GM12878 (cell line): ENCODE measurements at places on chromosomes 11 and 22. TPM values are rescaled to one million over a fixed set of nuclear protein-coding genes. Genes with fewer than 3 reads are reported as not detected.
A peak's percentile ranks its signal among the peaks of the same experiment; 100 is the strongest.

GRCh38 chr11:77082838-77083565 lies 16.2 kb downstream of the CAPN5 start:
- H3K4me3 ChIP-seq, result no peak overlapping the region
- peaks cover 14% of the 10 kb centered on the region for H3K4me1 ChIP-seq

DNA sequence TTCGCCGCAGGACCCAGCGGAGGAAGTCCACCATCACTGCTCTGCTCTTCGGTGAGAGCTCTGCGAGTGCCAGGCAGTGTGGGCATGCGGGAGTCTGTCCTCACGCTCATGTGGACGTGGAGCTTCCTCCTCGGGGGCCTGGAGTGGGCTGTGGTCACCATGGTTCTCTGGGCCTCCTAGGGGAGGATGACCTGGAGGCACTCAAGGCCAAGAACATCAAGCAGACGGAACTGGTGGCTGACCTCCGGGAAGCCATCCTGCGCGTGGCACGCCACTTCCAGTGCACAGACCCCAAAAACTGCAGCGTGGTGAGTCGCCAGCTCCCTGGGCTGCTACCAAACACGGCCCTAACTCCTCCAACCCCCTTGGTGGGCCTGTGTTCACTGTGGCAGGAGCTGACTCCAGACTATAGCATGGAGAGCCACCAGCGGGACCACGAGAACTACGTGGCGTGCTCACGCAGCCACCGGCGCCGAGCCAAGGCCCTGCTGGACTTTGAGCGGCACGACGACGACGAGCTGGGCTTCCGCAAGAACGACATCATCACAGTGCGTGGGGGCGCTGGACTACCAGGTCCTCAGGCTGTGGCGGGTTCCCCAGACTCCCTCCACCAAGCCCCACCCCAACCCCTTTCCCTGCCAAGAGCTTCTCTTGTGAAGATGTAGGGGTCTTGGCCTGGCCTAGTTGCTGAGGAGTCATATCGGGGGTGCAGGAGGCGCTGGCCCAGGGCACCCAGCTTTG lies 36.8 kb downstream of the SGSM3 start:
- no peak overlapping the region for H3K4me3 ChIP-seq
- no peak for DNase-seq
- no peaks in the 10 kb centered on the region for H3K27me3 ChIP-seq
- no peak overlapping the region for H3K27ac ChIP-seq

- H3K36me3 ChIP-seq, result no peaks in the 10 kb centered on the region
- no peaks in the 10 kb centered on the region for H3K27me3 ChIP-seq
- H3K4me3 ChIP-seq, result no peak overlapping the region
- no peaks in the 10 kb centered on the region for H3K4me1 ChIP-seq
- no peak for DNase-seq
Measured at GRCh38 chr11:17171916-17172315, 35.9 kb downstream of the PIK3C2A start.

- DNase-seq, result no peak
- no peaks in the 10 kb centered on the region; the same call in 1 of the 2 replicates for H3K36me3 ChIP-seq
- peaks cover 25% of the 10 kb centered on the region for H3K4me1 ChIP-seq
- peak within 1 kb of the TSS; percentile 32; the same call in 1 of the 2 replicates for H3K27ac ChIP-seq
- no peaks in the 10 kb centered on the region for H3K27me3 ChIP-seq
Measured at GRCh38 chr22:23762842-23763578, at the start of gene C22orf15. C22orf15 (plus strand) TSS chr22:23762990; CDS start chr22:23763307, 317 bp downstream.

DNA sequence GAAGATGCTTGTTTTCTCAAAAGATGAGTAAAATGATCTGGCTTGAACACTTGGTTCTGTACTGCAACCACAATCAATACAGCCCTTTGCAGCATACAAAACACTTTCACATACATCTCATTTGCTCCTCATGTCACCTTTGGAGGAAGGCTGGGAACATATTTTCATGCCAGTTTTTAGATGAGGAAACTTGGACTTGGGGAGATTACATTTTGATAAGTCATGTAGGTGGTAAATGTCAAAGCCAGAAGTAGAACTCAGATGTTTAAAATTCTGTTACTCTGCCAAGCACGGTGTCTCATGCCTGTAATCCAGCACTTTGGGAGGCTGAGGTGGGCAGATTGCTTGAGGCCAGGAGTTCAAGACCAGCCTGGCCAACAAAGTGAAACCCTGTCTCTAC lies 121.8 kb downstream of the MICAL2 start:
- DNase-seq, result no peak
- no peak overlapping the region for H3K27ac ChIP-seq
- H3K4me1 ChIP-seq, result peaks cover 7% of the 10 kb centered on the region
- H3K4me3 ChIP-seq, result no peak overlapping the region
- H3K36me3 ChIP-seq, result no peaks in the 10 kb centered on the region

- H3K27me3 ChIP-seq, result no peaks in the 10 kb centered on the region
- DNase-seq, result no peak
- H3K4me3 ChIP-seq, result no peak overlapping the region
- H3K27ac ChIP-seq, result no peak overlapping the region
Measured at GRCh38 chr11:94218372-94218771, 86.0 kb upstream of the IZUMO1R start.

DNA sequence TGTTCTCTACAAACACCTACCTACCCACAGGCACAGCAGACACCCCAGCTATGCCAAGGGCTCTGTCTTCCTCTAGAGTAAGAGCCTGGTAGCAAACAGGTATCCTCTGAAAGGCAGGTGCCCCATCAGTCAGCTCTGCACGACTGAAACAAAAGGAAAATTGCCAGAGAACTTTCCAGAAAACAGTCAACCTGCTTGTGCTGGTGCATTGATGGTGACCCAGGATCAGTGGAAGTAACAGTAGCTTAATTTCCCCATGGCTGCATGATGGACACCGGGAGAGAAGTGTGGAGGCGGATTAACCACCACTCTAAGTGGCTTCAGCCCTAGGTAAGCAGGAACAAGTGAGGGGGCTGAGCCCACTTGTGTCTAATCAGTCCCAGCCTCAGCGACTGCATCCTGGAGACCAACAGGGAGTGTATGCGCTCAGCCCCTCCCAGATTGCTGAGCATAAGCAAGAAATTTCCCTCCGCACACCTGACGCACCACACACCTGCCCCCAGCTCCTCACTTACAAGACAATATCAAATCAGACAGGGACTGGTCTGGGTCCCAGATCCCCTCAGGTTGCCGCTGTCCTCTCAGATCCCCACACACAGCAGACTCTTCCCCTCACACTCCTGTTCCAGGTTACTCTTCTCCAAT lies 70.7 kb upstream of the IGLL5 start:
- H3K4me3 ChIP-seq, result no peak overlapping the region
- H3K36me3 ChIP-seq, result no peaks in the 10 kb centered on the region
- H3K4me1 ChIP-seq, result peaks cover 28% of the 10 kb centered on the region
- no peak overlapping the region for H3K27ac ChIP-seq

GRCh38 chr11:82523141-82523540 lies 210.5 kb downstream of the FAM181B start:
- H3K27ac ChIP-seq, result no peak overlapping the region
- H3K4me1 ChIP-seq, result no peaks in the 10 kb centered on the region
- no peak overlapping the region for H3K4me3 ChIP-seq
- DNase-seq, result no peak
- H3K36me3 ChIP-seq, result no peaks in the 10 kb centered on the region

GRCh38 chr11:105979997-105980703 lies 41.9 kb downstream of the MSANTD4 start:
- H3K27me3 ChIP-seq, result no peaks in the 10 kb centered on the region
- no peaks in the 10 kb centered on the region for H3K4me1 ChIP-seq
- no peak overlapping the region for H3K27ac ChIP-seq
- no peak for DNase-seq
- H3K36me3 ChIP-seq, result no peaks in the 10 kb centered on the region
- no peak overlapping the region for H3K4me3 ChIP-seq

- H3K27me3 ChIP-seq, result no peaks in the 10 kb centered on the region; the same call in 1 of the 2 replicates
- no peak overlapping the region for H3K27ac ChIP-seq
- H3K4me3 ChIP-seq, result no peak overlapping the region
- peaks cover 17% of the 10 kb centered on the region for H3K4me1 ChIP-seq
- no peaks in the 10 kb centered on the region for H3K36me3 ChIP-seq
- no peak for DNase-seq
Measured at GRCh38 chr11:76683161-76684095, 12.9 kb upstream of the LRRC32 start.

- H3K27ac ChIP-seq, result no peak overlapping the region
- no peaks in the 10 kb centered on the region for H3K36me3 ChIP-seq
- H3K4me1 ChIP-seq, result peaks cover 6% of the 10 kb centered on the region
- peak overlapping the region; percentile 82 for H3K4me3 ChIP-seq
- no peak for DNase-seq
Measured at GRCh38 chr11:122656073-122656630, 630 bp downstream of the UBASH3B start.

- H3K4me3 ChIP-seq, result no peak overlapping the region
- H3K27me3 ChIP-seq, result no peaks in the 10 kb centered on the region
- H3K4me1 ChIP-seq, result no peaks in the 10 kb centered on the region
- H3K27ac ChIP-seq, result no peak overlapping the region
- peaks cover 10% of the 10 kb centered on the region; the same call in 1 of the 2 replicates for H3K36me3 ChIP-seq
Measured at GRCh38 chr22:46905415-46905814, 143.0 kb downstream of the TBC1D22A start.

DNA sequence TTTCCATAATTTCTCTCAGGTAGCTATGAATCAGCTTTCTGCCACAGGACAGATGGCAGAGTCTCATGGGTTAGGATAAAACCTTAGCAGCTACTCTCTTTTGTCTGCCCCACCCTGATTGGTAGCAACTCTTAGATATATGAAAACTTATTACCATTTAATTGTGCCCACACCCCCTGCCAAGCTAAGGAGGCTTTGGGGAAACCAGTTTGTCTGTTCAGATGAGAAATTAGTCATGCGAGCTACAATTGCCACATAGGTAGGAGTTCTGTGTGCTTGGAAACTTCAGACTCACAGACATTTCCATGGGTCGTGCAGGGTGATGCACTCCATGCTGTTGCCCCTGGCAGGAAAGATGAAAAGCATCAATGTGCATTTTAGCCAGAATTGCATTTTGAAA lies 39.9 kb downstream of the CD44 start:
- no peak overlapping the region for H3K4me3 ChIP-seq
- H3K4me1 ChIP-seq, result peaks cover 19% of the 10 kb centered on the region
- no peak for DNase-seq
- H3K27me3 ChIP-seq, result no peaks in the 10 kb centered on the region
- peaks cover 12% of the 10 kb centered on the region for H3K36me3 ChIP-seq

GRCh38 chr11:125873881-125874555 lies 13.4 kb upstream of the HYLS1 start:
- H3K4me1 ChIP-seq, result no peaks in the 10 kb centered on the region
- no peak overlapping the region for H3K4me3 ChIP-seq
- no peak overlapping the region for H3K27ac ChIP-seq

DNA sequence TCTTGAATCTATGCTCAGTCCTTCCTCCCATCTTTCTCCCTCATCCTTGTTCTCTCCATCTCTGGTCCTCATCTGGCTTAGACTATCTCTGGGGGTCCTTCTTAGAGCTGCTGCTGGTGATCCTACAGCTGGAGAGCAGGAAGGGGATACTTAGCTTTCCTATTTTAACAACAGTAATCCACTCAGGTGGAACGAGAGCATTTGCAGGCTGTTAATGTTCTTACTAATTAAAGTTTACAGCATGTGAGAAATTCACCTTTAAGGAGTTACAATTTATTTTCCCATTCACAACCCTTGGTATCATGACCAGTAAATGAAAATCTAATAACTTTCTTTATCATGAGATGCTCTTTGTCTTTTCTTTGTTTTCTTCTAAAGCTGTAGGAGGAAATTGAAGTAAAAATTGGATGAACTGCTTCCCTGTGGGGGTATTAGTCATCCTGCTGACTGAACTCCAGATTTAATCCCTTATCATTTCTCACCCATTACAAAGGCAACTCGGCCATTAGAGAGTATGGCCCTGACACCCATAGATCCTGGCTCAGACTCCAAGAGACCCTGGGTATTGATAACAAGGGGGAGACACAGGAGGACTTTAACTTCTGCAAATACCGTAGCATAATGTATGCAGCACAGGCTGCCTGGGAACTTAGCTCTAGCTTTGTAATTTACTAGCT lies 37.6 kb upstream of the MTNR1B start:
- H3K36me3 ChIP-seq, result no peaks in the 10 kb centered on the region
- H3K27ac ChIP-seq, result no peak overlapping the region
- DNase-seq, result no peak
- H3K27me3 ChIP-seq, result no peaks in the 10 kb centered on the region

- no peaks in the 10 kb centered on the region for H3K27me3 ChIP-seq
- no peaks in the 10 kb centered on the region for H3K36me3 ChIP-seq
- DNase-seq, result no peak
- no peaks in the 10 kb centered on the region for H3K4me1 ChIP-seq
- no peak overlapping the region for H3K27ac ChIP-seq
Measured at GRCh38 chr22:32864596-32864995, 63.1 kb downstream of the TIMP3 start.

DNA sequence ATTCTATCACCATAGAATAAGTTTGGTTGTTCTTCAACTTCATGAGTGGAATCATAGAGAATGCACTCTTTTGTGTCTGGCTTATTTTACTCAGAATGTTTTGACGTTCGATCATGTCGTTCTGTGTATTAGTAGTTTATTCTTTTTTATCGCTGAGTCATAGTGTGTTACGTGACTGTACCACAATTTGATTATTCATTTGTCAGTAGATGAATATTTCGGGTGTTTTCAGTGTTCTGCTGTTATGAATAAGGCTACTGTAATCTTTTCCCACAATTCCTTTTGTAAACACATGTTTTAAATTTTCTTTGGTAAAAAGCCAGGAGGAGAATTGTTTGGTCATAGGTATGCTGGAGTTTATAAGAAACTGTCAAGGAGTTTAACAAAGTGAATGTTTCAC lies 279.9 kb upstream of the B3GAT1 start:
- H3K27ac ChIP-seq, result no peak overlapping the region
- H3K36me3 ChIP-seq, result no peaks in the 10 kb centered on the region
- no peaks in the 10 kb centered on the region; the same call in none of the 2 replicates for H3K27me3 ChIP-seq
- no peaks in the 10 kb centered on the region for H3K4me1 ChIP-seq
- DNase-seq, result no peak

GRCh38 chr11:356610-357009 lies 12.7 kb upstream of the B4GALNT4 start:
- no peak overlapping the region for H3K27ac ChIP-seq
- H3K4me1 ChIP-seq, result peaks cover 25% of the 10 kb centered on the region
- H3K27me3 ChIP-seq, result no peaks in the 10 kb centered on the region
- no peak overlapping the region for H3K4me3 ChIP-seq

Gene MMP26
- total RNA-seq, result not detected in 2 replicates

Gene NRXN2
- 0.29 and 0.74 TPM in 2 replicates for total RNA-seq

Gene IGSF9B
- total RNA-seq, result 0.05 and 0.51 TPM in 2 replicates

Gene CASP4
- 37.1 and 41.9 TPM in 2 replicates for total RNA-seq

Gene TRIM6
- 3.1 and 4.4 TPM in 2 replicates for total RNA-seq

Gene KRTAP5-11
- total RNA-seq, result not detected in 2 replicates

Gene RNF215
- 6.9 and 7.6 TPM in 2 replicates for total RNA-seq

Gene KDELR3
- total RNA-seq, result 0.18 and 0.19 TPM in 2 replicates

Gene C22orf42
- total RNA-seq, result not detected in 2 replicates

Gene JRKL
- 8.4 and 8.6 TPM in 2 replicates for total RNA-seq
